Activated CD4-positive, alpha-beta T cell treated with anti-CD3 and anti-CD28 coated beads for 1 hour (primary cell): ENCODE measurements at places on chromosomes 16 and 17.
A peak's percentile ranks its signal among the peaks of the same experiment; 100 is the strongest.

DNA sequence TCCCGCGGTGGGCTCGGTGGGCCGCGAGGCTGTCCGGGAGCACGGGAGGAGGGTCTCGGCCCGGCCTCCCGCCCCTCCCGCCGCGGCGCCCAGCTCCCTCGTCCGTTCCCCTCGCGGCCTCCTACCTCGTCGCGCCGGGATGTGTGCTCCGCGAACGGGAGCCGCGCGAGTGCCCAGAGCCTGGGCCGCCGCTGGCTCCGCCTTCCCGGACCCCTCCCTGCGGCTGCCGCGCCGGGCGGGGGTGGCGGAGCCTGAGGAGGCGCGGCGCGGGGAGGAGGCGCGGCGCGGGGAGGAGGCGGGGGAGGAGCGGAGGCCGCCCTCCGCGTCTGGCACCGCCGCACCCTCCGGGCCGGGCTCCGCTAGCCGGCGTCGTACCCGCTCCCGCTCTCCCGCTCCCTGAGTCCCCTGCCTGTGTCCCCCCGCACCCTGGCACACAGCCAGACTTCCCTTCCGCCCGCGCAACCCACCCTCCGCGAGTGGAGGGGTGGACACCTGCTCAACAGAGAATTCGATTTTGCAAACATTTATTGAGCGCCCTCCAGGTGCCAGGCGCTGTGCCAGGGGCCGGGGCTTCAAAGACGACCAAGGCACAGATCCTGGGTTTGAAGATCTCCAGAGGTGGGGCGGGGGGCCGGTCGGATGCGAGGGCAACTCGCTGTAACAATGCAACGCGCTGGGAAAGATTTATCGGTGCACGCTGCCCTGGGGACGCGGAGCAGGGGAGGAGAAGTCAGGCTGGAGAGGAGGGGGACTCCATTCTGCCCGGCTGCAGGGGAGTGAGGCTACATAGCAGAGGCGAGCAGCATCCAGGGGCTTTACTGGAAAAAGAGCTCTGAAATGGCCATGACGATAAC lies at the start of gene MPP3:
TSS of gene MPP3 (minus strand) at position 171 of the 854 bp plus-strand sequence. CDS start 1,240 bp downstream, outside the sequence.
- DNase-seq, result peak; percentile 40

GRCh38 chr16:28823291-28823872 lies 583 bp downstream of the ATXN2L start:
- DNase-seq, result no peak

- peak; percentile 50 for DNase-seq
These were observed 681 bp downstream of the XPO6 start for GRCh38 chr16:28210979-28211588.

DNA sequence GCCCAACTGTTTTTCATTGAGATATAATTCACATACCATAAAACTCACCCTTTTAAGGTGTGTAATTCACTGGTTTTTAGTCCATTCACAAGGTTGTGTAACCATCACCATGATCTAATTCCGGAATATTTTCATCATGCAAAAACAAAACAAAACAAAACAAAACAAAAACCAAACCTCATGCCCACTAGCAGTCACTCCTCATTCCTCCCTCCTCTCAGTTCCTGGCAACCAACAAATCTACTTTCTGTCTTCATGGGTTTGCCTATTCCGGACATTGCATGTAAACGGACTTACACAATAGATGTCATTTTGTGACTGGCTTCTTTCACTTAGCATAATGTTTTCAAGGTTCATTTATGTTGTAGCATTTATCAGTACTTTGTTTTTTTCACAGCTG lies 4.5 kb upstream of the NOD2 start:
- no peak for DNase-seq

DNA sequence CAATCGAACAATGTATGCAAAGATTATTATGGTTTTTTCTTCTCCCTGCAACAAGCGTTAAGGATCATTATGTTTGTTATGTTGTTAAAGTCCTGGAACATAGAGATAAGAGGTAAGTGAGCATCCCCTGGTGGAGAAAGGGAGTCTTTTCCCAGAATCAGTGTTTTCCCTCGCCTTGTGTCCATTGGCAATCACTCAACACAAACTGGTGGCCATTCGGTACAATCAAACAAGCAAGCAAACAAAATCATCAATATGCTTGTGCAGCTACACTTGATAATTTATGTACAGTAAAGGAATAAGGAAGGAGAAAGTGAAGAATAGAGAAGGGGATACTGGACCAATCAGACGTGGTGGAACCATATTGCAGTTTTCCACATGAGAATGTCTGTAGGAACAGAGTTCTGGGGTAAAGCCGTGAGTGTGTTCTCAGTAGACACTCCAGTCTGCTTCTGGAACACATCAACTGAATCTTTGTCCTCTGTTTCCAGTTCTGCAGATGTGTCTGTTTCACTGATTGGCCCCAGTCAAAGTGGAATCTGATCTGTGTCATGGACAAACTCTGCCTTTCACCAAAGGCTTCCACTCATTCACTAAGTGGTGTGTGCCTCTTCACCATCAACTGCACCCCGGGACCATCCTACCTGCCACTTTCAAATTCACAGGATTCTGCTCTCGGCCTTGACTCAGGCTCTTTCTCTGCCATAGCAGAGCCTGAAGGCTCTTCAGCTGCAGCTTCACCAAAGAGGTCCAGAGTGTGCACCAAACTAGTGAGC lies 169.5 kb downstream of the AHSP start:
- DNase-seq, result no peak

DNA sequence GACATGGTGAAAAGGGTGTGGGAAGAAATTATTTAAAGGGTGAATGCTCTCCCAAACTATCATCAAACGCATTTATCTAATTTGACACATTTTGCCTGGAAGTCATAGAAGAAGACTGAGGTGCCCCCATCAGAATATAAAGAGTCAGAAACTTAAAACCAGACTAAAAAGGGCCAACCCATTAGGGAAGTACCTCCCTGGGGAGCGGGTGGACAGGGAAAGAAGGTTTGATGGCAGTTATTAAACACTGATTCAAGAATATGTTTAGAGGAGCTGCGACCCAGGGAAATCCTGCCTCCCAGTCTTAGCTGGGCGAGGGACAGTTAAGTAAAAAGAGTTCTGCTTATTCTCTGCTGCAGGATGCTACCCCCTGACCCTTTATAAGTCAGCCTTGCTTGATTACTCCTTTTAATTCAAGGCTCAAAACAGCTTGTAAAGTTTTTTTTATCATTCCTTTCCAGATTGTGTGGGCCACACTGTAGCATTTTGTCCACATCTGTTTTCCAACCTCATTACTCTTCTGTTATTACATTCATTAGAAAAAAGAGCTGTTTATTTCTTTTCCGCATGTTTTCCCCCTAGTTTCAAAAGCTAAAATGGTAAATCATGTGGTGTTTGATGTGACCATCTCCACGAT lies 138.5 kb upstream of the TBX2 start:
- DNase-seq, result no peak

- no peak for DNase-seq
These were observed 265.9 kb upstream of the SALL1 start for GRCh38 chr16:51416926-51417325.

DNA sequence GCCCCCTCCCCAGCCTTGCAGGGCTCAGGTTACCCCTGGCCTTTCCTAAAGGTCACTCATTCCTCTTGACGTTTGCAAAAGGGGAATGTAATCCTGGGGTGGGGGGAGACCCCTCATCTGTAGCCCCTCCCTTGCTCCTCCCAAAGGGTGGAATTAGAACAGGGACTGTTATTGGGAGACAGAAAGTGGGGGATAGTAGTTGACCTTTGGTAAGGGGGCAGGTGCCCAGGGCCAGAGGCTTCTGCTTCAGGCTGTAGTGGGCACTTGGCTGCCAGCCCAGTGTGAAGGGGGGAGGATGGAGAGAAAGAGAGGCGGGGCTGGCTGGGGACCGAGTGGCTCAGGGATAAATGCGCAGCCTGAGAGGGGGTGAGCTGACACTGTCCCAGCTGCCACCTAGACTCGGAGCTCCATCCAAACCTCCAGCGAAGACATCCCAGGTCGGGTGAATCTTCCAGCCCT lies at the start of gene ENO3:
TSS of gene ENO3 (plus strand) at position 374 of the 459 bp plus-strand sequence. CDS start 711 bp downstream, outside the sequence.
- no peak for DNase-seq

DNA sequence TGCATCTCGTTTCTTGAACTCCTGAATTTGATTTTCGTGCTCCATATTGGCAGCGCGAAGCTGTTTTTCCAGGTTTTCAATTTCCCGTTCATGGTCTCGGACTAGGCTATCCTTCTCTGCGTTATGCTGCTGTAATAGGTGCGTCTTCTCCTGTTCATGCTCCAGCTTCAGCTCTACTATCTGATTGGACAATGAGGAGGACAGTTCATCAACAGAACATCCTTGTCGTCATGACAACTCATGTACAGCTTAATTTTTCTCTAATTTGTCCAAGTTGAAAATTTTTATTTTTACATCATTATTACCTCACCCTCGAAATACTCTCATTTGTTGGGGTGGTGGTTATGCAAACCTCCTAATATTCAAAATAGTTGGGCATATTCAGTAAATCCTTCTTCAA lies 289.8 kb downstream of the CEP112 start:
- no peak for DNase-seq

GRCh38 chr17:336110-337021 lies 16.2 kb downstream of the RPH3AL start:
- peak; percentile 29 for DNase-seq

DNA sequence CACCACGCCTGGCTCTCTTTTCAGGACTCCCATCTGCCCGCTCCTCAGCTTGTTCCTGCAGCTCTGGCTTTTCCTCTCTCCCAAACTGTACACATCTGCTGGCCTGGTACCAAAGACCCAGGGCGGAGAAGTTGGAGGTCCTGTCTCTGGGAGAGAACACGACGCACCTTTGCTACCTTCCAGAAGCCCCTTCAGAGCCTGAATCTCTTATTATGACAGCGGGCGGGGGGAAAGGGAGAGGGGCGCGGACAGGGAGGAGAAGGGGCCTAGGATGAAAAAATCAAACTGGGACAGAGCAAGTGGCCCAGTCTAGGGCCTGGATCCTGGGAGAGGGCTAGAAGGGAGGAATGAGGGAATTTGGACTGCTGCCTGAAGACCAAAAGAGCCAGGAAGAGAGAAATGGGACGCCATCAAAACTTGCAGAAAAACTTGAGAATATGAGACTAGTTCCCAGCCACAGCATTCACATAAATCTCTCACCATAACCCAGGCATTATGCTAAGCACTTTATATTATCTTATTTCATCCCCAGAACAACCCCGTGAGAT lies 2.5 kb upstream of the PER1 start:
- DNase-seq, result no peak

DNA sequence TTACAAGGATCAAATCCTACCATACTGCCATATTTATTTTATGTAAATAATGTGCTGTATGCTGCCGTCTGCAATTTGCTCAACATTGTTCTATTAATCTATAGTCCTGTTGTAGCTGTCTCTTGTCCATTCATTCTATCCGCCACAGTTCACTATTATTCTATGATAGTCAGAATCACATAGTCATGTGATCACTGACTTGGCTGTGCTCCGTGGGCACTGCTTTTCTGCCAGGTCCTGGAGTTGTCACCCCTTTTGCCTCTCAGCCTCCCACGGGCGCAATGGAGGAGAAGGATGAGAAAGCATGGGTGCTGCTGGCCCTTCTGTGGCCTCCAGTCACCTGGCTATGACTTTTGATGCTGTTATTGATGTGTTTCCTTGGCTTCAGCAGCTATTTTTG lies 37.3 kb upstream of the ANKFY1 start:
- no peak for DNase-seq

GRCh38 chr16:89981414-89981813 lies 32.9 kb downstream of the DEF8 start:
- no peak for DNase-seq
